ENCODE measurements at places on chromosomes 11 and 22. TPM values are rescaled to one million over a fixed set of nuclear protein-coding genes. Genes with fewer than 3 reads are reported as not detected.

Gene PTPRCAP
- total RNA-seq = 1.1 TPM

Gene MGAT3
- total RNA-seq = not detected

Gene PHOX2A
- not detected for total RNA-seq

Gene RIBC2
- 1.1 TPM for total RNA-seq

Gene FIBIN
- 12.5 TPM for total RNA-seq

Gene KRTAP5-8
- total RNA-seq = not detected

Gene PRMT3
- 27.0 TPM for total RNA-seq

Gene PHF21A
- total RNA-seq = 14.5 TPM

Gene POTEH
- not detected for total RNA-seq

Gene LRRC55
- not detected for total RNA-seq

Gene SLC22A6
- not detected for total RNA-seq

Gene QSER1
- 33.0 TPM for total RNA-seq

Gene OR10G8
- not detected for total RNA-seq

Gene SLC39A13
- 68.4 TPM for total RNA-seq

Gene NRGN
- 1.4 TPM for total RNA-seq

Gene LIPT2
- 2.0 TPM for total RNA-seq

Gene ALKBH3
- 43.0 TPM for total RNA-seq

Gene VPREB3
- total RNA-seq = not detected

Gene ABCG4
- total RNA-seq = under 0.01 TPM

Gene C11orf52
- total RNA-seq = 0.37 TPM

Gene KLHL35
- total RNA-seq = 1.4 TPM

Gene OR8G1
- not detected for total RNA-seq

Gene CHST1
- total RNA-seq = 3.3 TPM

Gene CD81
- total RNA-seq = 251 TPM

Gene GUCY1A2
- total RNA-seq = 8.2 TPM

Gene MACROD1
- 20.9 TPM for total RNA-seq

Gene SAA4
- total RNA-seq = not detected

Gene CRYBB3
- total RNA-seq = not detected

Gene ARHGAP20
- 6.2 TPM for total RNA-seq

Gene APOBEC3B
- 3.9 TPM for total RNA-seq

Gene PKDREJ
- not detected for total RNA-seq

Gene MMP13
- total RNA-seq = not detected

Gene SMPD1
- 28.3 TPM for total RNA-seq

Gene APOL2
- total RNA-seq = 26.8 TPM

Gene CDC42EP1
- total RNA-seq = 26.5 TPM

Gene OR52H1
- not detected for total RNA-seq

Gene C11orf16
- not detected for total RNA-seq

Gene PTH
- total RNA-seq = not detected

Gene BARX2
- total RNA-seq = not detected

Gene SMCO4
- 6.6 TPM for total RNA-seq

Gene ANO9
- not detected for total RNA-seq

Gene CEND1
- total RNA-seq = 2.2 TPM

Gene SLC1A2
- total RNA-seq = 11.0 TPM

Gene MPPED1
- not detected for total RNA-seq

Gene DEUP1
- not detected for total RNA-seq

Gene SLC37A2
- 3.1 TPM for total RNA-seq

Gene OR51B2
- total RNA-seq = not detected

Gene WNT7B
- not detected for total RNA-seq

Gene RFPL3
- not detected for total RNA-seq

Gene RFPL2
- total RNA-seq = not detected

Gene CFAP300
- total RNA-seq = 5.1 TPM

Gene F2
- total RNA-seq = not detected

Gene KDELR3
- 88.6 TPM for total RNA-seq

Gene APOA4
- total RNA-seq = not detected

All from subcutaneous preadipocyte (primary cell).